ENCODE measurements at places on chromosomes 2 and 18.
A peak's percentile ranks its signal among the peaks of the same experiment; 100 is the strongest.

- DNase-seq, result peak; percentile 92
Observed at GRCh38 chr2:37720533-37721200, 49.2 kb upstream of the CDC42EP3 start.

DNA sequence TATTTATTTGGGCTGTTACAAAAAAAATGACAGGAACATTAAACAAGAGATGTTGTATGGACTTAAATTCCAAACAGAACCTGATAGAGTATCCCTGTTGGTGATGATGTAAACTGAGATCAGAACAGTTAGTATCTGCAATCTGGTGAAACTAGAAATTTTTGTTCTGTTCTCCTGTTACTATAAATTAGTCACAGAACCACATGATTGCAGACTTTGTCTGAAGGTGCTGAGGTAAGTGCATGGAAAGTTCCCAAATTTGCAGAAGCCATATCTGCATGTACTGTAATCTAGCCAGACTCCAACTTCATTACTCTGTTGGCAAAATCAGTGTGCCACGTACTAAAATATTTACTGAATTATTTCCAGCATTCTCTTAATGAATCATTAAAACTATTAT lies 516.3 kb upstream of the FSIP2 start:
- DNase-seq, result no peak

- no peak for DNase-seq
Observed at GRCh38 chr2:109513230-109513629, 100.5 kb downstream of the SEPTIN10 start.

DNA sequence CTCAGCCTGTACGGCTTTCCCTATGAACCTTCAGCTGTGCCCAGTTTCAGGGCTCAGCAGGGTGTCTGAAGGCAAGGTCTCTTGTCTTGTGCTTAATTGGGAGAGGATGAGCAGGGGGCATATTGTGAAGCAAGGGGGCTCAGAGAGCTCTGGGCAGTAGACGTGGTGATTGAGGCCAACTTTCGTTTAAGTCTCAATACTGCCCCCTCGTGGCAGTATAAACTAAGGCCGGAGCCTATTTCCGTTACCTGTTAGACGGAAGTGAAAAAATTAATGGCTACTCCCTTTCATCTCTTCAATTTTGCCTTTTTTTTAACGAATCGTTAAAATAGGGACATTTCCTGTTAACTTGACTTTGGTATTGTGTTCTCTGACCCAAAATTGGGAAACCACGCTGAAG lies 193.4 kb downstream of the TDRD15 start:
- peak; percentile 4 for DNase-seq

GRCh38 chr2:113275556-113276215 lies 3.0 kb downstream of the PAX8 start:
- no peak for DNase-seq

DNA sequence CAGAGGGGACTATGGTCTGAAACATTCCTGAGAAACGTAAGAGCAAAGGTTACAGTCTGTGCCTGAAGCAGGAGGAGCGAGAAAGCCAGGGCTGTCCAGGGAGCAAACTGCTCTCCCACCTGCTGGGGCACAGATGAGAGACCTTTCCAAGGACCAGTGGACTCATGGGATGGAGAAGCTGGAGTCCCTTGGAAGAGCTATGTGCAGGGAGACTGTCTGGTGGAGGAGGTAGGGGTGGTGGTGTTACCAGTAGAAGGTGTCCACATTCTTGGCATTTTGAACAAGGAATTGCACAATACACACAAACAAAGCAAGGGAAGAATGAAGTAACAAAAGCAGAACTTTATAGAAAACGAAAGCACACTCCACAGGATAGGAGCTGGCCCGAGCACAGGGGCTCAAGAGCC lies 97.9 kb upstream of the CYRIA start:
- DNase-seq, result no peak

GRCh38 chr2:227939271-227940027 lies 68.0 kb downstream of the DAW1 start:
- peak; percentile 41 for DNase-seq

GRCh38 chr2:241049739-241050623 lies 51.6 kb downstream of the SNED1 start:
- DNase-seq, result no peak

DNA sequence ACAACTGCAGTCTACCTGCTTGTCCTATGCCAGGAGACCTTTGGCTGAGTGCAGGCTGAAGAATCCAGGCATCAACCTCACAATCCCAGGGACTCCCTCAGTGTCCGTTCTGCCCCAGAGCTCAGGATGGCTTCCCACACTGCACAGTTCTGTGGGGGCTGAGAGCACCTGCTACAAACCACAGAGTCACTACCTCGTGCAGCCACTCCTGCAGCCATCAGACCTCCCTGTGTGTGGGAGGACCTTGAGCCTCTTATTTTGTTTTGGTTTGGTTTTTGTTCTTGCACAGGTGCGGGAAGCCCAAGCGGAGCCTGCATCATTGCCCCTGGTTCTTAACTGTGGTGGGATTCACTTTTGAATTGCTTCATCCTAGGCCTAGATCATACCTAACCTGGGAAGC lies 31.0 kb downstream of the NAT8 start:
- no peak for DNase-seq

DNA sequence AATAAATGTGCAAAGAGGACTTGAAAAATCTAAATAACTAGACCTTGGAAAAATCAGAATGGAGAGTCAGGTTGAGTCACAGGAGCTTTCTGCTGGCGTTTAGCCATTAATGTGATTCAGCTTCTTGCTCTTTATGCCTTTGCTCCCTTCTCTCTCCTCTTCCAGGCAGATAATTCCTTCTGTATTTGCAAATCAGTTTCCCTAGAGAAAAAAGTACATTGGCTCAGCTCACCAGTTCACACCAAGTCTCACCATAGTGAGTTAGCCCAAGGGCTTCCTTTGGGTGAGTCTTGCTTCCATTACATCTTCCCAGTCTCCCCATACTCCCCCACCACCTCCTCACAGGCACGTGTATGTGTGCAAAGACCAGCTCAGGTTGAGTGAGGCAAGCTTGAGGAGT lies 73.6 kb downstream of the CYBRD1 start:
- DNase-seq, result peak; percentile 80

GRCh38 chr2:235606004-235606715 lies 112.3 kb downstream of the AGAP1 start:
- DNase-seq, result peak; percentile 52

- DNase-seq, result no peak
Observed at GRCh38 chr2:158178646-158179045, 77.0 kb downstream of the UPP2 start.

DNA sequence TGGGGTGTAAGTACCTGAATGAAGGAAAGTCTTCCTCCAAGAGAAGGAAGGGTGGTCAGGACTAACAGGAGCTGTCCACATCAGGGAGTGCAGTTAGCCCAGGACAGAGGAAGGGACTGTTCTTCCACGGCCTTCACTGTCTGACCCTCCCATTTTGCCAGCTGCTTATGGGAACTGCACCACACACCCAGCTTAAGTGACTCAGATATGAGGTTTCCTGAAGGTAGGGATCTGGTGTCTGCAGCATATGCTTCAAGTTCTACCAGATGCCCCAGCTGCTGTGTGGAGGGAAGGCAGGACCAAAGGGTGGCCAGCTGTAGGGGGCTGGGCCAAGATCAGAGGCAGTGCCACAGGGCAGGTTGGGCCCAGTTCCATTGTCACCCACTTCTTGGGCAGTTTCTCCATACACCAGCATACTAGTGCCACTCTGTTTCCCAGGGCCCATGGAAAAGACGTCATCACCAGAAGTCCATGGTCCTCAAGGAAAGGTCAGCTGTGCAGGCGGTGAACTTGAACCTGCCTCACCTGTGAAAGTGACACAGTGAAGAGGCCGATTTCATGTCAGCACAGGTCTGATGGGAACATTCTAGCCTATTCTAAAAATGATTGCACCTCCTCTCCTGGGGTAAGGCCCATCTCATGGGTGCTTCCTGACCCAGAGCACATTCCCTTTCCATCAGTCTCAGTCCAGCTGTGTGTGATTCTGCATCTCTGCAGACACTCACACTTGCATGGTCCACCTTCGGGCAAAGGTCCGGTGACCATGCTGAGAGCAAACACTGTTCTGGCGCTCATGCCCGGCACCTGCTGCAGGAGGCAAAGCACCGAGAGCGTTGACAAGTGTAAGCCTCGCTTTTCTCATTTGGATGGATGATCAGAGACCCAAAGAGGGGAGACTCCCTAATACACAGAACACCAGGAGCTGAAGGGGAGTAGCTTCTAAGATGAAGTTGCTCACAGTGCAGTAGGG lies 68.0 kb downstream of the ACAA2 start:
- DNase-seq, result no peak

- DNase-seq, result no peak
Observed at GRCh38 chr2:240565333-240566202, 2.7 kb upstream of the RNPEPL1 start.

GRCh38 chr2:74895001-74895400 lies 61.1 kb downstream of the HK2 start:
- DNase-seq, result no peak

DNA sequence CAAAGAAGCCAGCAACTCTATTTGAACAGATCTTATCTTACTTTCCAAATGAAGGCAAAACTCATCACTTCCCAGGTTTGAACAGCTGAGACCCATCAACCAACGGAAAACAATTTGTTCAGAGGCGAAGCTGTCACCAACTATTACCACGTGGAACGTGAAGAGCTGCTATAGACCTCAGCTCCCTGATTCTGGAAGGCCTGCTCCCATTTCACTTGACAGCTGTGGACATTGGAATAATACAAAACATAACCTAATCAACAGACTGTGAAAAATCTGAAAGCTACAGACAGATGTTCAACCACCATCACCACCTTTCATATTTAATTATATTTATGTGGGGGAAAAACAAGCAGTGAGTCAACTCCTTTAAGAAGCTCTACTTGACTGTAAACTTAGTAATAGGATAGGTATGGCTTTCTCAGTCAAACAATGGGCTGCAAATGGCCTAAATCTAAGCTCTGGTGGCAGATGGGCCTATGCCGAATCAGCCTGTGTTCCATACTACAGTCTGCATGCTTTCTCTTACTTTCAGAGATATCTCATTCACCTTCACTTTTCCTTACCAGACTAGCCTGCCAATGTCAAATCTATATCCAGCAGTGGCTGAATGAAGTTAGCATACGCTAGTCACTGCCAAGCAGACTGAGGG lies 896.4 kb downstream of the TDRD15 start:
- DNase-seq, result no peak

DNA sequence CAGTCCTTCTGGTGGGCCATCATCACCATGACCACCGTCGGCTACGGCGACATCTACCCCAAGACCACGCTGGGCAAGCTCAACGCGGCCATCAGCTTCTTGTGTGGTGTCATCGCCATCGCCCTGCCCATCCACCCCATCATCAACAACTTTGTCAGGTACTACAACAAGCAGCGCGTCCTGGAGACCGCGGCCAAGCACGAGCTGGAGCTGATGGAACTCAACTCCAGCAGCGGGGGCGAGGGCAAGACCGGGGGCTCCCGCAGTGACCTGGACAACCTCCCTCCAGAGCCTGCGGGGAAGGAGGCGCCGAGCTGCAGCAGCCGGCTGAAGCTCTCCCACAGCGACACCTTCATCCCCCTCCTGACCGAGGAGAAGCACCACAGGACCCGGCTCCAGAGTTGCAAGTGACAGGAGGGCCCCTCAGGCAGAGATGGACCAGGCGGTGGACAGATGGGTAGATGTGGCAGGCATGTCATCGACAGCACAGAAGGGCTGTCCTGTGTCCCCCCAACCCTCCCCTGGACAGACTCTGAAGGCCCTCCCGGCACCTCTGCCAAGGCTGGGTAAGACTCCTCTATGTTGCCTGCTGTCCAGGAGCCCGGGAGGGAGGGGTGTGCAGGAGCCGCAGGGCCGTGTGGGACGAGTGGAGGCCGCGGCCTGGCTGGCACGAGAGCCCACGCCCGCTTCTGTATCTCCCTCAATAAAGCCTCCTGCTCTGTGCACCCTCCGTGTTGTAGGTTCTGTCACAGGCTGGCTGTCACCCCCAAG lies 2.0 kb downstream of the KCNF1 start:
- no peak for DNase-seq

GRCh38 chr2:241184901-241185300 lies 3.6 kb upstream of the ANO7 start:
- no peak for DNase-seq

DNA sequence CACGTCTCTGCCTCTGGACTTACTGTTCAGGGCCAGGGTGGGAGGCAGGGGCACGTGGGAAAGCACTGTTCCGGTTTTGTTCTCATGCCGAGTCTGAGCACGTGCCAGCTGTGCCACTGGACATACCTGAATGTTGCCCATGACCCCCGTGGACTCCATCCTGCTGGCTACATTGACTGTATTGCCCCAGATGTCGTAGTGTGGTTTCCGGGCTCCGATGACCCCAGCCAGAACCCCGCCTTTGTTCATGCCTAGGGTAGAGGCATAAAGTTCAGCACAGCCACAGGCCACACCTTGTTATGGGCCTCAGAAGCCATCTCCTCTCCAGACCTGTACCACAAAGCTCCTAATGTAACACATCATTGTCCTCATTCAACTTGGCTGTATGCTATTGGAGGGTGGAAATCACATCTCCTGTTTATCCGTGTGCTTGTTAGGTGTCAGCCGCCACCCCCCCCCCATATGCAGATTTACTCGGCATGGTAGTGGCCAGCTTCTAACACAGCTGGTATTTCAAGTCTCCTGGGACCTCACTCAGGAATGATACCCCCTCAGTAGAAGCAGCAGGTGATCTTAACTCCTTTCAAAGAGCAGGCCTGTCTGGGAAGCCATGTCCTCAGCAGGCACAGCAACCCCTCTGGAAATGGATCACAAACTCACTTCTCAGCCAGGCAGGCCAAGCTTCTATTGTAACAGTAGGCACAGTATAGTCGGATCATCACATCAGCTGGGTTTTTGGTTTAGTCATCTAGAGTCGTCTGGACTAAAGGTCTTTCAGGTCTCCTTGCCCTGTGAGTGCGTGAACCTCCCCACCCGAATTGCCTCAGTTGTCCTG lies 27.6 kb downstream of the CENPO start:
- no peak for DNase-seq

DNA sequence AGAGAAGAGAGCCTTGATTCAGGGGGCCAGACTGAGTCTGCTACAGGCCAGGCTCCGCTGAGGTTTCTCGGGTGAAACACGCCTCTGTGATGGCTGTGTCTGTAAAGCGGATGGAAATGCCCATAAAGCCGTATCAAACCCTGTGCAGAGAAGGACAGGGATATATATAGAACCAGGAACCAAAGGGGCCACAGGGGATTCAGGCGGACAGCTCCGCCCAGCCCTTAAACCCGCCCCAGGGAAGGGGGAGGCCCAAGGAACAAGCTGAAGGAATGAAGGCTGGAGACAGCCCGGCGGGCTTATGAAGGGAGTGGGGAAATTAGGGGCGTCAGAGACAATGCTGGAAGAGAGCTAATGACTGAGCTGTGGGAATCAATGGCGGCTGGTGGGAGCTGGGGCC lies 42.1 kb downstream of the NHEJ1 start:
- no peak for DNase-seq
